ENCODE measurements at places on chromosomes 1 and 21. TPM values are rescaled to one million over a fixed set of nuclear protein-coding genes. Genes with fewer than 3 reads are reported as not detected.

HTR1D gene
- total RNA-seq: not detected

LRRC8C gene
- 9.0 TPM for total RNA-seq

UTS2 gene
- total RNA-seq: 0.27 TPM

HES3 gene
- not detected for total RNA-seq

AMY2B gene
- total RNA-seq: 27.3 TPM

TFF2 gene
- total RNA-seq: not detected

KLHDC7A gene
- total RNA-seq: not detected

CMPK1 gene
- total RNA-seq: 113 TPM

CFHR2 gene
- not detected for total RNA-seq

TRPM2 gene
- 15.8 TPM for total RNA-seq

BRINP2 gene
- not detected for total RNA-seq

S100A9 gene
- total RNA-seq: 276 TPM

LCE1A gene
- not detected for total RNA-seq

NR1I3 gene
- not detected for total RNA-seq

B3GALT5 gene
- 0.39 TPM for total RNA-seq

TDRD10 gene
- 3.8 TPM for total RNA-seq

PDC gene
- total RNA-seq: not detected

OR2L5 gene
- not detected for total RNA-seq

NBPF11 gene
- total RNA-seq: 8.8 TPM

C1QTNF12 gene
- 4.3 TPM for total RNA-seq

Data from aorta (tissue), 5 donors.